ENCODE measurements at places on chromosomes 7 and 10.
A peak's percentile ranks its signal among the peaks of the same experiment; 100 is the strongest.

- peak; percentile 68 for DNase-seq
Measured at GRCh38 chr7:5382281-5382892, 41.2 kb downstream of the TNRC18 start.

GRCh38 chr10:124339119-124340032 lies 79.3 kb downstream of the OAT start:
- DNase-seq: peak; percentile 22

DNA sequence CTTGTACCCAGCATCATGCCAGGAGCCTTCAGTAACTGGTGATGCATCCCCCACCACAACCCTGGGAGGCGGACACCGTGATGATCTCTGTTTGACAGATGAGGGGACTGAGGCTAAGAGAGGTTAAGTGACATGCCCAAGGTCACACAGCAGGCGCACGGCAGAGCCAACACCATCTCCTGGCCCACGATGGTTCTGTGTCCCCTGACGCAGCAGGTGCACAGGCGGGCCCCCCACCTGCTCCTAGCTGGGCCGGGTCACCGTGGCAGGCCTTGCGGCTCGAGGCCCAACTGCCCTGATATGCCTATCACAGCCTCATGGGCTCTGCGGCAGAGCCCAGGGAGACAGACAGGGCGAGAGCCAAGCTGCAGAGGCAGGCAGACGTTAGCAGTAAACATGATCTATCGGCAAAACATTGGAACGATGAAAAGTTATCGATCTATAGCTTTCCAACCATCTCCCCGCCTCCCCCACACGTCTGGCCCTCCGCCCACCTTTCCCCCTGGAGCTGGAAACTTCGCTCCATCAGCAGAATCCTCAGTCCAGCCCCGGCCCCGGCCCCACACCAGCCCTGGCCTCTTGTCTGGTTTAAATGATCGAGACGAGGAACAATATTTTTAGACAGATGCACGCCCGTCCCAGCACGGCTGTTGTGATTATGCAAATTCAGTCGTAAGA lies 65.9 kb downstream of the ELFN1 start:
- DNase-seq: no peak

- DNase-seq: no peak
Measured at GRCh38 chr10:60955957-60956425, 12.0 kb upstream of the RHOBTB1 start.

DNA sequence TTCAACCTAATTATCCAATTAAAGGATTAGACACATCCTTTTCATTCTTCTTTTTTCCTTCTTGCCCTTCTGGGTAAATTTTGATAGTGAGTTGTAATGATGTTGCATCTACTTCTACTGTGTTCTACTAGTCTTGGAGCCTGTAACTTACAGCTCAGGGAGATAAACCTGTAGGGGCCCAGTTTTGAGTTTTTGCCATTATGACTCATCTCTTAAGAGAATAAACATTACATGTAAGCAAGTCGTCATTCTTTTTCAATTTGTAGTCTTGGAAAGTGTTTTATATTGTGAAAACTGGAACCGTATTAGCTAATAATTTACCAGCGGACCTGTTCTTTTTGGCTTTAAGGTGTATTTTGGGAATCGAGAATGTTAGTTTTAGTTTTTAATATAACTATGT lies 89.7 kb upstream of the RPA3 start:
- no peak for DNase-seq

Measured in H9 (cell line).